ENCODE measurements at places on chromosomes 7 and 10. TPM values are rescaled to one million over a fixed set of nuclear protein-coding genes. Genes with fewer than 3 reads are reported as not detected.
A peak's percentile ranks its signal among the peaks of the same experiment; 100 is the strongest.

Gene FLNC
- not detected for total RNA-seq

Gene NOLC1
- 195 TPM for total RNA-seq

Gene TRIM74
- 0.69 TPM for total RNA-seq

- no peak overlapping the region for H3K4me3 ChIP-seq
- no peak for DNase-seq
- no peak overlapping the region for H3K27ac ChIP-seq
- H3K36me3 ChIP-seq = peaks cover 62% of the 10 kb centered on the region
Observed at GRCh38 chr7:127683776-127684681, 32.0 kb downstream of the SND1 start.

- no peak for DNase-seq
- peaks cover 41% of the 10 kb centered on the region for H3K27me3 ChIP-seq
- H3K4me3 ChIP-seq = no peak overlapping the region
- no peak overlapping the region for H3K27ac ChIP-seq
- no peaks in the 10 kb centered on the region for H3K36me3 ChIP-seq
- H3K4me1 ChIP-seq = peaks cover 2% of the 10 kb centered on the region
Observed at GRCh38 chr10:75434291-75434690, 2.9 kb downstream of the LRMDA start.

Gene FEZF1
- total RNA-seq = not detected

Gene TAS2R41
- total RNA-seq = not detected

GRCh38 chr10:94423627-94424026 lies 21.3 kb downstream of the TBC1D12 start:
- H3K27me3 ChIP-seq = peaks cover 3% of the 10 kb centered on the region
- H3K4me3 ChIP-seq = no peak overlapping the region
- H3K27ac ChIP-seq = no peak overlapping the region
- H3K4me1 ChIP-seq = no peaks in the 10 kb centered on the region

DNA sequence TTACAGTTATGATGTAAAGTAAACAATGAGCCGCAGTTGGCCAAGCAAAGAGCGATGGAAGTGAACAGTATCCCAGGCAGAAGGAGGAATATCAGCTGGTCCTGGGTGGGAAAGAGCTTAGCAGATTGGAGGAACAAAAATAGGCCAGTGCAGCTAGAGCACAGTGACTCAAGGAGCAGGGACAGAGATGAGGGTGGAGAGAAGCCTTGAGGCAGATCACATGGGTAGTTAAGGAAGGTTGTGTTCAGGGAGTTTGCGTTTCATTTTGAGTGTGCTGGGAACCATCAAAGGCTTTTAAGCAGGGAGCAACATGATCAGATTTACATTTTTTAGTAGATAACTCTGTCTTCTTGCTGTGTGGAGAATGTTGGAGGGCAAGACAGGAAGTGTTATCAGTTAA lies 113.6 kb downstream of the OAT start:
- no peak overlapping the region for H3K27ac ChIP-seq
- H3K4me3 ChIP-seq = no peak overlapping the region
- no peak for DNase-seq
- no peaks in the 10 kb centered on the region for H3K27me3 ChIP-seq

DNA sequence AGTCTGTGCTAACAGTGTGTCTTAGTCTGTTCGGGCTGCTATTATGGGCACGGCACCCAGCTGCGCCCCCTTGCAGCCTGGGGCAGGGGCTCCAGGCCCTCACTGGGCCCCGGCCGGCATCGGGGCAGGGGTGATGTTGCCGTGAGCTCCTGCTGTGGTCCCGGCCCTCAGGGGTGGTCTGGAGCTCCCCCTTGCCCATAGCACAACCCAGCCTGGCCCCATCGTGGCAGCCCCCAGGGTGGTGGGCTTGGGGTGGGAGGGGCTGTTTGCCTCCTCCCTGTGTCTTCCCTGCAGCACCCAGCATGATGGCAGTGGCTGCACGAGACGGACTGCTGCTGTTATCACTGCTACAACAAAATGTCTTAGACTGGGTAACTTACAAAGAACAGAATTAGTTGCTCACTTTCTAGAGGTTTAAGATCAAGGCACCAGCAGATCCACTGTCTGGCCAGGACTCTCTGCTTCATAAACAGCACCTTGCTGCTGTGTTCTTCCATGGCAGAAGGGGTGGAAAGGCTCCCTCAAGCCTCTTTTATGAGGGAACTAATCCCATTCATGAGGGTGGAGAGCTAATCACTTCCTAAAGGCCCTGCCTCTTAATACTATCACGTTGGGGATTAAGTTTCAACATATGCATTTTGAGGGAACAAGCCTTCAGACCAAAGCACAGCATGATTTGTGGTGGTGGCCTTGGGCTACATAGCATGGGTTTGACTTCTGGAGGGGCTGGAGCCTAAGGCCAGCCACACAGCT lies 149.5 kb downstream of the SEC23IP start:
- H3K36me3 ChIP-seq = no peaks in the 10 kb centered on the region
- H3K27ac ChIP-seq = no peak overlapping the region
- DNase-seq = no peak
- H3K4me3 ChIP-seq = no peak overlapping the region

- H3K27ac ChIP-seq = no peak overlapping the region
- no peak for DNase-seq
- H3K4me3 ChIP-seq = no peak overlapping the region
- no peaks in the 10 kb centered on the region for H3K27me3 ChIP-seq
Observed at GRCh38 chr7:140686921-140687320, 9.6 kb upstream of the NDUFB2 start.

Gene OLAH
- not detected for total RNA-seq

DNA sequence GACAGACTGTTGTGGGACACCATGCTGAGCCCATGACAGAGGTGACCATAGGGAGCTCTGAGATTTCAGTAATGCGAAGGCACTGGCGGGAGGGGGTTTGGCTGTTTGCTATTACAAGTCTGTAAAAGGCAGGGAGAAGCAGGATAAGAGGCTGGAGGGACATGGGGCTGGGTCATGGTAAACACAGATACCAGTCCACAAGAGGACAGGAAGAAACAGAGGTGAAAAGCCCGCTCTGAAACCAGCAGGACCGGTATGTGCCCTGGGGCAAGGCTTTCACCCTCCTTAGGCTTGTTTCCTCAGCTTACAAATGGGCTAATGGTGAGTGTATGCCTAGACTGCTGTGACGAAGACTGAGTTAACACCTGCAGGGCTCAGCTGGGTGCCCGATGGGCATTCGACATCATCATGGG lies 34.1 kb downstream of the ANXA11 start:
- peaks cover 2% of the 10 kb centered on the region for H3K4me1 ChIP-seq
- H3K27me3 ChIP-seq = no peaks in the 10 kb centered on the region
- no peak overlapping the region for H3K4me3 ChIP-seq
- no peak for DNase-seq
- H3K36me3 ChIP-seq = peaks cover 19% of the 10 kb centered on the region
- H3K27ac ChIP-seq = no peak overlapping the region

Gene CALY
- total RNA-seq = not detected

- no peaks in the 10 kb centered on the region for H3K4me1 ChIP-seq
- no peak overlapping the region for H3K27ac ChIP-seq
- H3K4me3 ChIP-seq = no peak overlapping the region
Observed at GRCh38 chr10:116158036-116158435, 115.0 kb downstream of the GFRA1 start.

DNA sequence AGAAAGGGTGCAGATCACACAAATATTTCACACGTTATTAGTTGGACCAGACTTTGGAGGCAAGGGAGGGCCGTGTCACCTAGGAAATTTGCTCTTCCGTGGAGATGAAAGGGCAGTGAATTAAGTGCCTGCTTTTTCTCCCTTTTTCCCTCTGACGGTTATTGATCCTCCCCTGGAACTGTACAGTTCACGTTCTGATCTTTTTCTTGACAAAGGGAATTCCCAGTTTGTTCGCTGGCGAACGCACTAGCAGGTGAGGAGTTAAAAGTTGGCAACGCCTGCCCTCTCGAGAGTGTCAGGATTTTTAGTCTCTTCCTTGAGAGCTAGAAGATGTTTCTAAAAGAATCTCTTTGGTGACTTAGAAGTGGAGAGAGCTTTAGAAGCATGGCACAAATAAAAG lies 111.5 kb downstream of the TCF7L2 start:
- peaks cover 9% of the 10 kb centered on the region for H3K27me3 ChIP-seq
- H3K36me3 ChIP-seq = no peaks in the 10 kb centered on the region
- H3K4me1 ChIP-seq = no peaks in the 10 kb centered on the region
- H3K4me3 ChIP-seq = no peak overlapping the region
- DNase-seq = no peak

Gene AKR1C4
- not detected for total RNA-seq

- no peak overlapping the region for H3K27ac ChIP-seq
- no peaks in the 10 kb centered on the region for H3K4me1 ChIP-seq
- H3K27me3 ChIP-seq = no peaks in the 10 kb centered on the region
Observed at GRCh38 chr10:57696641-57697040, 571.1 kb downstream of the IPMK start.

- no peak overlapping the region for H3K4me3 ChIP-seq
- H3K27ac ChIP-seq = no peak overlapping the region
- DNase-seq = no peak
- H3K36me3 ChIP-seq = no peaks in the 10 kb centered on the region
Observed at GRCh38 chr7:31825576-31825975, 138.6 kb downstream of the PPP1R17 start.

GRCh38 chr10:91220194-91220953 lies at the start of gene PCGF5:
PCGF5 (plus strand) TSS chr10:91220663; CDS start chr10:91222872, 2,209 bp downstream.
- peak within 1 kb of the TSS; percentile 86 for H3K27ac ChIP-seq
- peaks cover 29% of the 10 kb centered on the region for H3K36me3 ChIP-seq
- H3K4me1 ChIP-seq = peaks cover 38% of the 10 kb centered on the region
- DNase-seq = peak; percentile 88
- peak within 1 kb of the TSS; percentile 92 for H3K4me3 ChIP-seq
- no peaks in the 10 kb centered on the region for H3K27me3 ChIP-seq

DNA sequence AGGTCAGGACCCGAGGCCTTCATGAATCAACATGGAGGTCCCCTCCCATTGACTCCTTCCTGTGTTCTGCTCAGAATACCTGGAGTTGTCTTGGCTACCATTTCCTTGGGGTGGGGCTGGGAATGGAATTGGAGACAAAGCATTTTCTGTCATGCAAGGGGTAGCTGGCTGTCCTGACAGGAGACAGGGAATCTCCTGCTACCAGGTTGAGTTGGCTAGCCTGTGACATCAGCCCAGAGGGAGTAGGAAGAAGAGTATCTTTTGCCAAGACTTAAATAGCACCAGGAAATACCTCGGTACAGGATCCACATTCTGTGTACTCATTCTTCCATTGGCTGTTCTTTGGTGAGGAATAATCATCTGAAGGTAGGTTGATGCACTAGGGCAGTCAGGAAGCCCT lies 4.9 kb downstream of the ZDHHC16 start:
- no peak for DNase-seq
- peaks cover 46% of the 10 kb centered on the region for H3K36me3 ChIP-seq
- H3K27ac ChIP-seq = peak overlapping the region; percentile 11
- H3K4me1 ChIP-seq = peaks cover 30% of the 10 kb centered on the region
- H3K4me3 ChIP-seq = no peak overlapping the region
- H3K27me3 ChIP-seq = no peaks in the 10 kb centered on the region

- H3K36me3 ChIP-seq = no peaks in the 10 kb centered on the region
- H3K4me3 ChIP-seq = no peak overlapping the region
- H3K27ac ChIP-seq = no peak overlapping the region
- no peak for DNase-seq
Observed at GRCh38 chr10:107379601-107380000, 215.1 kb upstream of the SORCS1 start.

Gene CCL24
- total RNA-seq = not detected

- no peaks in the 10 kb centered on the region for H3K27me3 ChIP-seq
- no peak for DNase-seq
- no peak overlapping the region for H3K27ac ChIP-seq
- H3K36me3 ChIP-seq = peaks cover 91% of the 10 kb centered on the region
Observed at GRCh38 chr7:2993868-2994267, 49.8 kb downstream of the CARD11 start.

- DNase-seq = no peak
- no peaks in the 10 kb centered on the region for H3K27me3 ChIP-seq
- H3K4me3 ChIP-seq = no peak overlapping the region
- no peak overlapping the region for H3K27ac ChIP-seq
- H3K4me1 ChIP-seq = peaks cover 2% of the 10 kb centered on the region
Observed at GRCh38 chr7:148212731-148213130, 377.8 kb upstream of the C7orf33 start.

- DNase-seq = no peak
- no peaks in the 10 kb centered on the region for H3K36me3 ChIP-seq
- H3K27me3 ChIP-seq = peaks cover 56% of the 10 kb centered on the region
- peaks cover 39% of the 10 kb centered on the region for H3K4me1 ChIP-seq
Observed at GRCh38 chr10:21518149-21518640, 7.3 kb downstream of the SKIDA1 start.

- no peak for DNase-seq
- no peaks in the 10 kb centered on the region for H3K4me1 ChIP-seq
- H3K36me3 ChIP-seq = no peaks in the 10 kb centered on the region
- H3K27me3 ChIP-seq = no peaks in the 10 kb centered on the region
Observed at GRCh38 chr7:65221683-65222082, 152.0 kb upstream of the ZNF92 start.

Gene A1CF
- total RNA-seq = not detected

DNA sequence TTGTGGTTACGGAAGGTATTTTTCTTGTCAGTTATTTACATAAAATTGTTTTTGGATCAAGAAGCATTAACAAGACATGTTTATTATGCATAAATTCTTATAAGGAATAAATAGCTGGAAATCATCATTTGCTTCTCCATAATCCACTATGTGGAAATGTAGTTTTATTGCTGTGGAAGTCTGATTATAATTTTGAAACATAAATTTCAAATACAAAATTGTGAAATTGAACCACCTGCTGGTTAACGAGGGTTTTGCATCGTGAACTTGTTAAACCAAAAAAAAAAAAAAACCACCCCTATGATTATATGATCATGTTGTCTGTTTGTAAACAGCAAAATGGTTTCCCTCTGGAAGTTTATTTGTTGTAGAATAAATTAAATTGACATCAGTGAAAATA lies 25.9 kb downstream of the ABRAXAS2 start:
- H3K27ac ChIP-seq = no peak overlapping the region
- H3K27me3 ChIP-seq = no peaks in the 10 kb centered on the region
- no peak for DNase-seq
- H3K36me3 ChIP-seq = peaks cover 39% of the 10 kb centered on the region

DNA sequence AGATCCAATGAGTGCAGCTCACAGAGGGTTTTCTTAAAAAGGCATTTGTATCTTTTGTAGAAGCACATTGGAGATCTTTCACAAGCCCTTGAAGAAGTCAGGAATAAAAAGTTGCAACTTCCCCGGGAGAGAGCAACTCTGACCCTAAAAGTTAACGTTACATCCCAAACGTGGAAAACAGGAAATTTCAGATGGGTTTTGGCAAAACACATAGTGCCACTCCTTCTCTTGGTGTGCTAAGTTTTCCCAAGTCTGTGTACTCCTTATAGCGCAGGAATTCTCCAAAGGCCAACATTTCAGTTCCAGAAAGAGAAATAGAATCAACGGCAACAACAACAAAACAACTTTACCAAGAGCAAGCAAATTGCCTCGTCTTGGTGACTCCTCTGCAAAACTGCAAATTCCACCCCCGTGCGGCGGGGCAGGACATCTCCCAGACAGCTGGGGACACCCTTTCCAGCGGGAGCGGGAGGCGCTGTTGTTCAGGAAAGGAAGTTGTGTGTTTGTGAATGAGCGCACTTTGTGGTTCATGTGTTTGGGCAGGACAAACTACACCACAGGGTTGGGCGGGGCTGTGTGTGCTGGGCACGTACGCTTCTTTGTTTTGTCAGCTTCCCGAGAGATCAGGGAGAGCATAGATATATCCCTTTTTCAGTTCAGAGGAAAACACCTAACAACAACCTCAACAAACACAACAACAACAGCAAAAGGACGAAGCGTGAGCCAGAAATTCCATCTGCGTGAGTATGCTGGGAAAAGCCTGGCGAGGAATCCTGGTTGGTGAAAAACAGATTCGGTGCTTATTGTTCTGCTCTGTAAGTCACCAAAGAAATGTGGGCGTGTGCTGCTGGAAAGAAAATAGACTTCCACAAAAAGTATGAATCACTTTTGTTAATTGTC lies 294.7 kb upstream of the PITRM1 start:
- peak overlapping the region; percentile 73 for H3K4me3 ChIP-seq
- peak overlapping the region; percentile 92 for H3K27ac ChIP-seq
- DNase-seq = no peak
- peaks cover 8% of the 10 kb centered on the region for H3K36me3 ChIP-seq
